ENCODE measurements at places on chromosomes 7 and 10.

DNA sequence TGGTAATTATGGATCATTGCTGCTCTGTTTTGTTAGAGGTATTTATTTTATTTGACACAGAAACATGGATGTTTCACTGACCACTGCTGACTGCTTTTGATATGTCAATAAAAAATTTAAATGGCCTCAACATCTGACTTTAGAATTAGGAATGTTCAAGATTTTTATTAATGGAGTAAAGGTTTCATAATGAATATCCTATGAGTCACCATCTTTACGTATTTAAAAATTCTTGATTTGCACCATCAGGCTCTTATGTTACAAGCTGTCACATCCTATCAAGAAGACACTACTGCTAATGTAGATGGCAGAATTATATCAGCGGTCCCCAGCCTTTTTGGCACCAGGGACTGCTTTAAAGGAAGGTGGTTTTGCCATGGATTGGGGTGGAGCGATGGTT, 578.7 kb upstream of the NRP1 start:
- DNase-seq: no peak

DNA sequence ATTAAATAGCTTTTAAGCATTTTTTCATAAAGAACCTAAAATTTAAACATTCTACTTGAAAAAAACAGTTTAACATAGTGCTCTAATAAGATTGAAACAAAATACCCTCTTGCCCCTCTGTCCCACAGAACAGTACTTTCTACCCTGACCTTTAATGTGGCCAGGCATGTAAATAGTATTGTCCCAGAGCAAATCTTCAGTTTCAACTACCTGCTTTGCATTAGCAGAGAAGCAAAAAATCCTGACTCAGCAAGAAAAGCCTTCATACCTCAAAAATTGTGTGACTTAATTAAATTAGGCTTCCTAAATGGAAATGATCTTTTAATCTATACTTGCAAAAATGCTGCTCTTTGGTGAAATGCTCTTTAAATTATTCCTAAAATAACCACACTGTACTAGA, 237.4 kb upstream of the AOAH start:
- DNase-seq: no peak

- no peak for DNase-seq
These were observed 52.8 kb downstream of the DDC start for GRCh38 chr7:50512384-50512783.

DNA sequence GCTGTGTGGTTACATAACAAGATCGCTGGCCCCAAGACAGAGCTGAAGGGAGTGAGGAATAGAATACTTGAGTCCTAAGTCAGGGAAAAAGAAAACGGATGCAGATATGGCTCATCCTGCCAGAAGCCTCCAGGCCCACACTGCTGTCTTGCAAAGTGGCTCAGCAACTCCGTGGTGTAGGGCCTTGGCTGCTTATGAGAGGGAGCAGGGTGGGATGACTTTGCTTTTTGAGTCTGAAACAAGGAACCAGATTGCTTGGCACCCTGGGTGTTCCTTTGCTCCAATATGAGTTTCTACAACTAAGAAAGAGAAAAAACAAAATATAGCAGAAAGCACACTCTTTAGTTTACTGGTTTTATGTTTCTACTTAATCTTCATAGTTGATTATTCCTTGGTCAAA, 193.8 kb upstream of the WDR11 start:
- no peak for DNase-seq

- DNase-seq: no peak
These were observed 304.3 kb upstream of the PITRM1 start for GRCh38 chr10:3476640-3477448.

GRCh38 chr10:114258274-114258840, 19.3 kb downstream of the VWA2 start:
- DNase-seq: no peak

- no peak for DNase-seq
These were observed 10.6 kb upstream of the ZNF239 start for GRCh38 chr10:43585046-43585445.
